ENCODE measurements at places on chromosomes 4 and X.

- peak; percentile 91 for DNase-seq
Measured at GRCh38 chrX:134990801-134991481, at the start of gene SMIM10. SMIM10 (plus strand) TSS chrX:134990991; CDS start chrX:134991096, 105 bp downstream.

DNA sequence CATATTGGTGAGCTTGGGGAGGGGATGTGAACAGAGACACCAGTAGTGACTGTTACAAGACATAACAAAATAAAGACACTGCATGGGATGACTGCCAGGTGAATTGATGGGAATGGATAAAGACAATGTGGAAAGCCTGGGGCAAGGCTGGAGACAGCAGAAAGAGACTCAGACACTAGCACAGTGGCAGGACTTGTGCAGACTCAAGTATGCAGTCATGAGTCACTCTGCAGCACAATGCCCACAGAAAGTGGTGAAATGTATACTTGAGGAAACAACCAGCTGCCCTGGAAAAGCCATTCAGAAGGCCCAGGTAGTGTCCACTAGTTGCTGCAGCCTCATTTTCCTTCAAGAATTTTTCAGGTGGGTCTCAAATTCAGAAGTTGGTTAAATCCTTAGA is 452.3 kb downstream of the MID1IP1 start:
- no peak for DNase-seq

- DNase-seq = no peak
Measured at GRCh38 chr4:112531146-112531545, 15.2 kb upstream of the NEUROG2 start.

DNA sequence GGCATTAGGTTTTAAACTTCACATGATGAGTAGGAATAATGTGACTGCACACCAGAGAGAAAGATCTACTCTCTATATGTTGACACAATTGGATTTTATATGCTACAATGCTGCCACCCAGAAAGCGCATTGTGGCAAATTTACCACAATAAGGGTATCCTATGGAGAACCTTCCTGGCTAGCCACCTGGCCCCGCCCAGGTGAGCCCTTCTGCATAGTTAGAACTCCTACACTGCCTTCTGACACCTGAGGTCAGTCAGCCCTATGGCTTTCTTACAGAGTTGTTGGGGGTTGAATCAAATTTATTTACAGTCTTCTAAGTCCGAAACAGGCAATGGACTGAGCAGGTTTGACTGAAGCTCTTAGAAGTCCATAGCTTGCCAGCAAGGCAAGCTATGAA is 153.8 kb upstream of the S100G start:
- no peak for DNase-seq

DNA sequence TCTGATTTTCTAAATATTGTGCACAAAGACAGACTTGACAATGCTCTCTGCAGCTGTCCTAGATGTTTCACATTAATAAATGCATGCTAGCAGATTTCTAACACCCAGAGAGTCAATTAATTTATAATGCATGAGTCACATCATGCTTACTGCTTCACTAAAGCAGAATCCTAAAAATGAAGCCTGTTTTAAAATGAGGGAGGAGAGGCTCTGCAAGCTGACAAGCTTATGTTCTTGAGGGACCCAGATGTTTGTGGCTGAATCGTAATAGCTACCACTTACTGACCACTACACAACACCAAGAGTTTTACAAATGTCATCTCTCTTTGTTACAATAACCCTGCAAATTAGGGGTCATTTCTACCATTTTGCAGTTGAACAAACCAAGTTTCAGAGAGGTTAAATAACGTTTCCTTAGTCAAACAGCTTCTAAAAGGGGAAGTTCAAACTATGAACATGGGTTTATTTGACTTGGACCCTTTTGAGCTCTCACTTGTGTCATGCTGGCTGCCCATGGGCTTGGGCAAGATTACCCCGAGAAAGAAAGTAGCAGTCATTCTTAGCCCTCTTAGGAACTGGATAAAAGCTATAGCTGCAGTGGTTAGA is 262.7 kb upstream of the ETNPPL start:
- DNase-seq = no peak

- no peak for DNase-seq
Measured at GRCh38 chrX:118423558-118423957, 72.1 kb upstream of the DOCK11 start.

DNA sequence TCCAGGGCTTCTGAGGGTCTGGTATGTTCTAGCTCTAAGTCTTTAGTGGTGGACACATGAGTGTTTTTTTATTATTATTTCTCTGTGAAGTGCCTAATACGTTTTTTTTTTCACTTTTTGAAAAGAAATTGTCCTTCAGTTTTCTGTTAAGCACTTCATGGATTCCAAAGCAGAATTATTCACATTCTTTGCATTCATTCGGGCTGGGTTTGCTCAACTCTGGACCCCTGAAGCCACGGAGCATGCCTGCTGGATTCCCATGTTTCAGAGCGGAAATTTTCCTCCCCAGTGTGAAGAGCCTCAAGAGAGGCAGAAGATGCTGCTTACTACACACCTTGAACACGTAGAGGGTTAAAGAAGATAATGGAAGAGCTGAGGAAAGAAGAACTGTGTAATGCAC is 107.5 kb downstream of the EGF start:
- DNase-seq = no peak

GRCh38 chr4:35516102-35516501 is 728.2 kb downstream of the ARAP2 start:
- no peak for DNase-seq

- DNase-seq = no peak
Measured at GRCh38 chrX:28675173-28675572, 87.9 kb downstream of the IL1RAPL1 start.

DNA sequence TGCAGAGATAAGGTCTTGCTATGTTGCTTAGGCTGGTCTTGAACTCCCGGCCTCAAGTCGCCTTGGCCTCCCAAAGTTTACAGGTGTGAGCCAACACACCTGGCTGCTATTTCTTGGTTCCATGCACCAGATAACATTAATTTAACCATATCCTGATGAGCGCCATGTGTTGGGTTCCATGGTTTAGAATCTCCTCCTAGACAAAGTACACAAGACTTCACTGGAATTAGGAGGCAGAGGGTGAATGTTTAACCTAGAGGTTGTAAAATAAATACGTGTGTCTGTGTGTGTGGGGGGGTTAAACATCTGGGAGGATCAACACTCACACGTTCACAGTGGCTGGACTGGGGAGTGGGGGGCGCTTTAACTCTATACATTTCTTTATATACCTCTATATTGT is 32.4 kb upstream of the SORCS2 start:
- DNase-seq = no peak

DNA sequence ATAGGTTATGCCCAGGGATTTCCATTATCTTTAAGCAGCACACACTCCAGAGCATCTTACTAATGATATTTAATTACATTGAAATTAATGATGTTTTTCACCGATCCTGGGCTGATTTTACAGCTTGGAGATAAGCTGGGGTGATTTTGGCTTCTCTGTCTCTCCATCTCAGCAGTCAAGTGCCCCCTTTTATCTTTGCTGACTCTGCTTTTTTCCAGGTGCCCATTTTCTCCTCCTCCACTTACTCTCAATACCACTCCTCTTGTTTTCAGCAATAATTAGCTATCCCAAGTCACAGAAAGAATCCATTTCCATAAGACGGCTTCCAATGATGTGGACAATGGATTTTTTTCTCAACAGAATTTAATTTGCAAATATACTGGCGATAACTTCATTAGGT is 266.7 kb downstream of the GBA3 start:
- no peak for DNase-seq

GRCh38 chr4:181261279-181261678 is 981.9 kb upstream of the TENM3 start:
- no peak for DNase-seq

- no peak for DNase-seq
Measured at GRCh38 chr4:41683326-41683725, 65.2 kb downstream of the PHOX2B start.

DNA sequence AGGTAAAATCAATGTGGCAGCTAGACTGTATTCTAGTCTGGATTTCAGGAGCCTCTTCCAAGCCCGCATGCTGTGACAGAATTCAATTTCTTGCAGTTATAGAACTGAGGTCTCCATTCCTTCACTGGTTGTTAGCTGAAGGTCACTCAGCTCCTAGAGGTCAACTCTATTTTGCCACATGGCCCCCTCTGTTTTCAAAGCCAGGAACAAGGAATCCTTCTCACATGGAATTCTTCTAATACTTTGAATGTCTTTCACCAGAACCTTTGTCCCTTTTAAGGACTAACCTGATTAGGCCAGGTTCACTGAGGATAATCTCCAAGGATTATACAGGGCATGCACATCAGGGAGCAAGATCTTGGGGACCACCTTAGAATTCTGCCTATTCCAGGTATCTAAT is 23.4 kb upstream of the MMRN1 start:
- DNase-seq = no peak

- DNase-seq = no peak
Measured at GRCh38 chrX:106752101-106752678, 25.7 kb downstream of the RNF128 start.

DNA sequence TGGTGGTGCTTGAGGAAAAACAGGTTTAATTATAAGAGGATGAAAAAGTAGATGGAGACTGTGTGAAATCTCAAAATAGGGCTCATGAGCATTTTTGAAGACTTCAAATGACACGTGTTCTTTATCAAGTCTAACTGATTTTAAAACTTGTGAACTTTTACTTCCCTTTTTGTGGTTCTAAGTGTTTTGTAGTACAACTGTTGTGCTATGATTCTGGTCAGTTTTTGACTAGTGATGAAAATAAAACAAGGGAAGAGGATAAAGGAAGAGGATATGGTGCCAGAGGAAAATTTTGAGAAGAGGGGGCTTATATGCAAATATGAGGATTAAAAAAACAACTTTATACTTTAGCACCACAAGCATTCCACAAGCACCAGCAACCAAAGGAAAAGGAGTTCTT is 644.0 kb downstream of the RPA4 start:
- DNase-seq = no peak

DNA sequence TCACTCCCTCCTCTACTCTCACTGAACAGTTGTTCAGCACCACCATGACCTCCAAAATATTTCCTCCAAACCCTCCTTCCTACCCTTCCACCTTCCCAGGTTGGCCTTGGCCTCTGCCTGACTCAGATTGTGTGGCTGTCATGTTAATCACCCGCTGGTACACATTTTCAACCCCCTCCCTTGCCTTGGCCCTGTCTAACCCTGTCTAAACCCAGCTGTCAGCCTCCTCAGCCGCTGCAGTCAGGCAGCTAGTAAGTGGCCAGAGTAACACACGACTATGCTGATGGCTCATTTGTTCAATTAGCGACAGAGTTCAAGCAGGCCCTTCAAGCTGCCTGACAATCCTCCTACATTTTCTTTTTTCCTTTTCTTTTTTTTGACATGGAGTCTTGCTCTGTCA is 18.0 kb downstream of the ING2 start:
- DNase-seq = no peak

- DNase-seq = no peak
Measured at GRCh38 chr4:25330905-25331808, 18.6 kb downstream of the ZCCHC4 start.

- no peak for DNase-seq
Measured at GRCh38 chr4:3708611-3709010, 57.6 kb upstream of the ADRA2C start.

DNA sequence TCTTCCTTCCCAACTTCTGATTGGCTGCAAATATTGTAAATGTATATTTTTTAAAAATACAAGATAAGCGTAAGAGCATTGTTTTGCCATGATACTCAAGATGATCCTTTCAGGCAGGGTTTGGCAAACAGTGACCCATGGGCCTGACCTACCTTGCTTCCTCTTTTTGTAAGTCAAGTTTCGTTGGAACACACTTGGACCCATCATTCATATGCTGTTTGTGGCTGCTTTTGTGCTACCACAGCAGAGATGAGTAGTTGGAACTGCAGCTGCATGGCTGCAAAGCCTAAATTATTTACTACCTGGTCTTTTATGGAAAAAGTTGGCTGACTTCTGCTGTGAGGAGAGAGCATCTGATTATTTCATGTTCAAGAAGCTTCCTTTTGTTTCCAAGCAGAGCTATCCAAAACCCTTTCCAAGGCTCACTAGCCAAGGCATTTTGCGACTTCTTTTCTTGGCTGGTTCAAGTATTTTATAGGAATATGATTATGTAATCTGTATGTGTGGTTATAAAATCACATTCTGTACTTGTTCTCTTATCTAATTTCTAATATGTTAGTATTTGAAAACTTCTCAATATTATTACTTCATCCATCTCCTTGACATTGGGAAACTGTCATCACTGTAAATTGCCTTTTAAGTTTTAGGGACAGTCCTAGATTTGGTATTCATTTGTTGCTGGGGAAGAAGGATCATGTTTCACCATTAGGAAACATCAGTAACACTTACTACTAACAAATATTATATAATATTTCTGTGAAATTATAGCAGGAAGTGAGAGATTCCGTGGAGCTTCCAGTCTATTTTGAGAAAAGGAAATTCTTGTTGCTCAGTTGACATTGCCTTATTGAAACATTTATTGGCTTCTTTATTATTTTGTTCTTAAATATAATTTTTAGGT is 109.2 kb downstream of the ARHGAP10 start:
- no peak for DNase-seq

- no peak for DNase-seq
Measured at GRCh38 chr4:100069207-100069606, 119.1 kb upstream of the H2AZ1 start.

DNA sequence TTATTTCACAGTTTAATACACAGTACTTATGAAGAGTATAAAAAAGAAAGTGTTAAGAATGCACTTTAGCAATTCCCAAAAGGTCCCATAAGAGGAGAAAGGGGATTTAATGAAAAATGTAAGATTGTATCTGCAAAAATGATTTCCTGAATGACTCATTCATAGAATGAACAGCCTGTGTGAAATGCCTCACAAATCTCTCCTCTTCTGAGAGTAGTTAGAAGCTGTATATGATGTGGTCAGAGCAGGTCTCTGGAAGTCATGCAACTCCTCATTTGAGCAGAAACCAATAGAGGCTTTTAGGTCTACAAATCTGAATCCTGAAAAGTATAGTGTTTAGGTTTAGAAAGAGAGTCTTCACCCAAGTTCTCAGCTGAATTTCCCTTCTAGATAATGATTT is 381.3 kb upstream of the INTU start:
- no peak for DNase-seq

DNA sequence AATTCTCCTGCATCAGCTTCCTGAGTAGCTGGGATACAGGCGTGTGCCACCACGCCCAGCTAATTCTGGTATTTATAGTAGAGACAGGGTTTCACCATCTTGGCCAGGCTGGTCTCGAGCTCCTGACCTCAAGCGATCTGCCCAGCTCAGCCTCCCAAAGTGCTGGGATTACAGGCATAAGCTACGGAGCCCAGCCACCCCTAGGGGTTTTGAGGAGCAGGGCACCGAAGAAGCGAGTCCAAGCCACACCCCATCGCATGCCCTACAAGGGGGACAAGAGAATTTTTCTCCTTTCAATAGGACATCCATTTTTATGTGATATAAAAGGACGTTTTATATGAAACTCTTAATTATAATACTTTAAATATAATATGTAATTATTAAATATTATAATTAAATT is 13.9 kb upstream of the KLF3 start:
- no peak for DNase-seq

DNA sequence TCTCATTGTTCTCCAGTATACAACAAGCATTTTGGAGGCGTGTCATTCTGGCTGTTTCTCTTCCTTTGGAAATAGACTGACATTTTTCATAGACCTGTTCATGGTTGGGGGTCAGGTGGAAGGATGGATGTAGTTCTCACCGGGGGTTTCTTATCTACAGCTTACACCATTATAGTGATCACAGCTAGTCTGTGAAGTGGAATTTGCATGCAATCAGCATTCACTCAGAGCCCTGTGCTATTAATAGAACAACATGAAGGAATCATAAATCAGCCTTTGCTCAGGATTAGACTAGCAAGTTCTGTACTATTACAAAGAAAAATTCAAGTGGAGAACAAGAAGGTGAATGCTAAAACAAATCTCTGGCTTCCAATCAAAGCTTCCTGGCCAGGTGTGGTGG is 132.6 kb upstream of the PUDP start:
- DNase-seq = no peak

Measured in ovary (tissue), 10 donors.